Placental epithelial cell (primary cell): ENCODE measurements at places on chromosomes 11 and 22. TPM values are rescaled to one million over a fixed set of nuclear protein-coding genes. Genes with fewer than 3 reads are reported as not detected.

Gene GAB4
- not detected in 2 replicates for total RNA-seq

Gene SLC22A8
- not detected in 2 replicates for total RNA-seq

Gene KCNJ5
- under 0.01 and 0.54 TPM in 2 replicates for total RNA-seq

Gene PLAAT2
- total RNA-seq, result 2.7 and 4.7 TPM in 2 replicates

Gene NRIP3
- total RNA-seq, result 2.4 and 5.7 TPM in 2 replicates

Gene MAPK11
- 2.3 and 2.7 TPM in 2 replicates for total RNA-seq

Gene KCTD17
- total RNA-seq, result 19.6 and 29.9 TPM in 2 replicates

Gene RIBC2
- total RNA-seq, result 0.65 and 2.0 TPM in 2 replicates

Gene API5
- total RNA-seq, result 34.9 and 45.5 TPM in 2 replicates

Gene GALNT18
- 0.39 and 1.1 TPM in 2 replicates for total RNA-seq

Gene HORMAD2
- 0.39 TPM in 1 of 2 replicates, not detected in the other for total RNA-seq

Gene NRXN2
- total RNA-seq, result 0.79 and 0.87 TPM in 2 replicates
